Kidney tubule cell (primary cell): ENCODE measurements at places on chromosomes 11 and 22.

GRCh38 chr11:64144587-64145472 is 21.1 kb downstream of the MACROD1 start:
- DNase-seq, result no peak

DNA sequence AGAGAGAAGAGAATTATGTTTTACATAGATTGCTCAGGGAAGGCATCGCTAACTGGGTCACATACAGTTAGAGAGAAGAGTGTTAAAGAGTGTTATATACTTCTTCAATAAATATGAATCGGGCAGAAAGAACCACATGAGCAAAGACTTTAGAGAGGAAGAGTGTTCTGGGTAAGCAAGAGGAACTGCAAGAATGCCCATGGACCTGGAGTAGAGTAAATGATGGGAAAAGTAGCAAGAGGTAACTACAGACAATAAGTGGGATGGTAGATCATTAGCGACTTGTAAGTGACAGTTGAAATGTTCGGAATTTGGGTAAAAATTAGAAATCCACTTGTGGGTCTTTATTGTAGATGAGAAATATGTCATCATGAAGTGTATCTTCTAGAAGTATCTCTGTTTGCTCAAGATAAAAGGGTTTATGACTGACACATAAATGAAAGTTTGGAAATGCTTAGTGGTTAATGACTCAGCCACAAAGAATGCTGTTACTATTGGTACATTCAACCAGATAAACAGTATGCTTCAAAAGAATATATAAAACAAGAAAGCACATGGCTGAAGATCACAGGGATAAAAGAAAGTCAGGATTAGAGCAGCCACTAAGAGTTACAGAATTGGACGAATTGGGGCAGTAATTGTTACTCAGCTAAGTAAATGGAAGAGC is 229.3 kb downstream of the CASP12 start:
- DNase-seq, result peak; percentile 86

GRCh38 chr22:43867839-43868635 is 5.7 kb upstream of the SULT4A1 start:
- peak; percentile 51 for DNase-seq

DNA sequence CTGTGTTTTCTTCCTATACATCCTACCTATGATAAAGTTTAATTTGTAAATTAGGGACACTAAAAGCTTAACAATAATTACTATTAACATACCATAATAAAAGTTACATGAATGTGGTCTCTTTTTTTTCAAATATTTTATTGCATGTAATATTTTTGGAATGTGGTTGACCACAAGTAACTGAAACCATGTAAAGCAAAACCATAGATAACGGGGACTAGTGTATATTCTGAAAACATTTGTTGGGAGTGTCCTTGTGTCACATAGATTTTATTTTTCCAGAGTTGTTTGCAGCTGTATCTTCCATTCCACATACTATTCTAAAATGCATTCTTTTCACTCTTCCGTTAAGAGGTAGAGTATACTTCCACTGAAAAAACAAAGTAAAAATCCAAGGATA is 200.4 kb downstream of the KIF18A start:
- no peak for DNase-seq

GRCh38 chr11:35180317-35181233 is 41.6 kb downstream of the CD44 start:
- no peak for DNase-seq

DNA sequence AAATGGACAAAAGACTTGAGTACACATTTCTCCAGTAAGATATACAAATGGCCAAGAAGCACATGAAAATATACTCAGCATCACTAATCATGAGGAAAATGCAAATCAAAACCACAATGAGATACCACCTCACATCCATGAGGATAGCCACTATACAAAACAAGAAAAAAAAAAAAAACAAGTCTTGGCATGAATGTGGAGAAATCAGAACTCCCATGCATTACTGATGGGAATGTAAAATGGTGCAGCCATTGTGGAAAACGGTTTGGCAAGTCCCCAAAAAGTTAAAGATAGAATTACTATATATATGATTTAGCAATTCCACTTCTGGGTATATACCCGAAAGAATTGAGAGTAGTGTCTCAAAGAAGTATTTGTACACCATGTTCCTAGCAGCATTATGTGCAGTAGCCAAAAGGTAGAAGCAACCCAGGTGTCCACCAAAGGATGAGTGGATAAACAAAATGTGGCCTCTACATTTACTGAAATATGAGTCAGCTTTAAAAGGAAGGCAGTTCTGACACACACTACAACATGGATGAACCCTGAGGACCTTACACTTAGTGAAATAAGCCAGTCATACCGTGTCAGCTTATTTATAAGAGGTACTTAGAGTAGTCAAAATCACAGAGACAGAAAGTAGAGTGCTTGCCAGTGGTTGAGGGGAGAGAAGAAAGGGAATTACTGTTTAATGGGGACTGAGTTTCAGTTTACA is 146.3 kb downstream of the WNT7B start:
- peak; percentile 45 for DNase-seq

DNA sequence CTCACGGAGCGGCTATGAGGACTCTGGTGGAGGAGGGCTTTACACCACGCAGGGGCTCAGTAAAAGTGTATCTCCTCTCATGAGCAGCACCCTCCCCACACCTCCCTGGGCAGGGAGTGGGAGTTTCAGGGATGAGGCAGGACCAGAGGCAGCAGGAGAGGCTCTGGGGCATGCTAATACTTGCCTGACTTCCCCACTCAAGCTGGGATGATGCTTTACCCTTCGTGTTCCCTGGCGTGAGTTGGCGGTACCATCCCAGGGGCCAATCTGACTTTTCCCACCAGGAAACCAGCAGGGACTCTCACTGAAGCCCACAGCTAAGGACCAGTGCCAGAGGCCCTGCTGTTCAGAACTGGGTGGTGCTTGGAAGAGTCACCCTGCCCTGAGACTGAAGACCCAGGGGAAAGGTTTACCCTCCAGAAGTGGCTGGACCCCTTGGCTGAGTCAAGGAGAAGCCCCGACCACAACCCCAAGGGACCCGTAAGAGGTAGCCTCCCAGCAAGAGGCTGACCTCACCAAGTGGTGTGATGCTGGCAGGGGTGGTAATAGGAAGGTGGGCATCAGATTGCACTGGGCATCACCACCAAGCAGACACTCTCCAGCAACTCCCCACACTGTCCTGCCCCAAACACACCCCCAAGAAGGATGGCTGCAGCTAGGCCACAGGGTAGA is 65.6 kb downstream of the THAP12 start:
- DNase-seq, result no peak

- DNase-seq, result peak; percentile 89
Measured at GRCh38 chr11:69166218-69167115, 10.7 kb downstream of the SMIM38 start.

DNA sequence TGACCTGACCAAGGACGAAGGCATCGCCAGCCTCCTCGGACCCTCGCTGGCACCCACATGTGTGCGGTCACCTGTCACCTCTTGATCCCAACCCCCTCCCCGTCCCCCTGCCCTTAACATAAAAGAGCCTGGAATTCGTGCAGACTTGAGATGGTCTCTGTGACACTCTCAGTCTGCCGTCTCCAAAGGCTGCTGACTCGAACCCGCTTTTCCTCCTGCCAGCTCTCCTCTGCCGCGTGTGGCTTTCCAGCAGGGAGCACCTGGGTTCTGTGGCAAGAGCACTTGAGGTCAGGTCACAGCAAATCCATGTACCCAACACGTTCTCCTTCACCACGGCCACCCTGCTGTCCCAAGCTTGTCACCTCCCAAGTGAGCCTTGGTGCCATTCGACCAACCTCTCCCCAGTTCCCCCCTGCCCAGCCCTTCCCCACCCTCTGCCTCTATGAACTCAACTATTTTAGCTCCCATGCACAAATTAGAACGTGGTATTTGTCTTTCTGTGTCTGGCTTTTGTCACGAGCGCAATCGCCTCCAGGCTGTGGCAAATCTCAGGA is 207.6 kb downstream of the BRD1 start:
- no peak for DNase-seq

DNA sequence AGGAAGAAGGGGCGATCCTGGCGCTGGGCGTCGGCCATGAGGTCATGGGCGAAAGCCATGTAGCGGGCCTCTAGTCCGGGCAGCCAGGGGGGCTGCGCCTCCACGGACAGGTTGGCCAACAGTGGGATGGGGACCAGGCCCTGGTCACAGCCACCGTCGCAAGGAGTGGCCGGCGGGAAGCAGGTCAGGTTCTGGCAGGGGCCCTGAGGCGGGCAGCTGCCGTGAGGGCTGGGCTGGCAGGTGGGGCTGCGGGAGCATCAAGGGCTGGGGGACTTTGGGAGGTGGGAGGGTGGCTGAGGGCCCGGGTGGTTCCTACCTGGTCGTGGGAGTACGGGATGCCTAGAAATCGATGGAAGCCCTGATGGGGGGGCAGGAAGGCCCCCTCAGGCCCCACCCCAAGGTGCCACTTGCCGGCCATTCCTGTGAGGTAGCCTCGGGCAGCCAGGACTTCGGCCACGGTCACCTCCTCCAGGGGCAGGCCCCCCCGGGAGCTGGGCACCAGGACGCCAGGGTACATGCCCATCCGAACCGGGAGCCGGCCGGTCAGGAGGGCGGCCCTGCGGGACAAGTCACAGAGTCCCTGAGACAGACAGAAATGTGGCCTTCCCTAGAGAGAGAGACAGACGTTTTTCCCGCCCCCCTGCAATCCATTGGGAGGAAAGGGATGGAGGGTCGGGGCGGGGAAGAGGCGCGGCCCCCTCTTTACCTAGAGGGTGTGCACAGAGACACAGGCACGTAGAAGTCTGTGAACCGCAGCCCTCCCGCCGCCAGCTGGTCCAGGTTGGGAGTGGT is 906 bp downstream of the ARSA start:
- DNase-seq, result no peak

DNA sequence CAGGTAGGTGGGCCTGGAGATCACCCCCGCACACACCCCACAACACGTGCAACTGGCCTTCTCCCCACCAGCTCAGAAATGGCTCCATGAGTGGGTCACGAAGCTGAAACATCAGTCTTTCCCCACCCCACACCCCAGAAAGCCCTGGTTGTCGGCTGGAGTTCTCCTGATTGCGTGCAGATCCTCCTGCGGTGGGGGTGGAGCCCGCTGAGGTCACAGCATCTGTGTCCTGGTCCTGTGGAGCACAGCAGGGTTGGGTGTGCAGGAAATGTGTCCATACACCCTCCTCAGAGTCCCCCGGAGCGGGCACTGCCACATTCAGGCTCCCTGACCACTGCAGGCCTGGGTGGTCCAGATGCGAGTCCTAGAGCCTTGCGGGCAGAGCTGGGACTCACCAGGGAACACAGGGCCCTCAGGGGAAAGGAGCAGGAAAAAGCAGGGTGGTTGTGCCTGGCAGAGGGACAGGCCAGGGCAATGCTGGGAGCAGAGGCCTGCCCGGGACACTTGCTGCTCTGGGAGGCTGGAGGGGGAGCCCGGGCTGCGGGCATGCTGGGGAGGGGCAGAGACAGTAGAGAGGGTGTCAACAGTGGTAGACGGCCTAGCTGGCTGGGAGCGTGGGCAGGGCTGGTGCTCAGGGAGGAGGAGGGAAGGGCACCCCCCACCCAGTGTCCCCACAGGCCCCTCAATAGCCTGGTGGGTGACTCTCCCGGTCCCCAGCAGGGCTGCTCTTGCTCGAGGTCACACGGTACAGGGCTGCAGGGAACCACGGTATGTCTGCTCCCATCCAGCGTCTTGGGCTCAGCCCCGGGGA is 42.4 kb upstream of the PPARA start:
- peak; percentile 58 for DNase-seq

DNA sequence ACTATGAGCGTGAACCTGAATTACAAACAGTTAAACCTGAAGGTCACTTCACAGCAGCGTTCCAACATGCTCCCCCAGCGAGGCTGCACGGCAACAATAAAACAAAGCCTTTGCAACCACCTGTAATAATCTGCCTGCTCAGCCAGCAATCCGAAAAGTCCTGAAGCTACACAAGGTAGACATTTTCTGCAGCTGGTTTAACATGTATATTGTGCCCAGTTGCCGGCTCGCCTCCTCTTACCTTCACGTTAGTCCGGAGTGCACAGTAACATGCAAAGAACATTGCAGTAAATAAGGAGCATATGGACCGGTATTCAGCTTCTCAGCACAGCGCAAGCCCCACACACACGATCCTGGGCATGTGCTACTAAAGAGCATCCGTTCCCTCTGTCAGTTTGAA is 704.3 kb downstream of the DLG2 start:
- DNase-seq, result no peak

DNA sequence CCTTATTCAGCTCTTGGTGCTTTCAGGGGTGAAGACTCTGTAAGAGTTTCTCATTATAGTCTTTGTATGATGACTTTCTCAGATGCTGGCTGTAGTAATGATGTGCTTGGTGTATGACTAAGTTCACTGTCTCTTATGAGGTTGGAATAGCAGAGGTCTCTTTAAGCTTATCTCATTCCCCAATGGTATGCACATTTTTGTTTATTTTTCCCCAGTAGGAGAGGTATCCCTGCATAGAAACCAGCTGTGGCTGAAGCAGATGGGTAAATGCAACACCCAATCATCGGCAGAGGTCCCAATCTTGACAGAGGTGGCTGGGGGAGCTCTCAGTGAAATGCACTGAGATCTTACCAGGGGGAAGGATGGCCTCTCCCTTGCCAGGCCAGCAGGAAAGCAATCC is 34.6 kb downstream of the BBOX1 start:
- peak; percentile 25 for DNase-seq

DNA sequence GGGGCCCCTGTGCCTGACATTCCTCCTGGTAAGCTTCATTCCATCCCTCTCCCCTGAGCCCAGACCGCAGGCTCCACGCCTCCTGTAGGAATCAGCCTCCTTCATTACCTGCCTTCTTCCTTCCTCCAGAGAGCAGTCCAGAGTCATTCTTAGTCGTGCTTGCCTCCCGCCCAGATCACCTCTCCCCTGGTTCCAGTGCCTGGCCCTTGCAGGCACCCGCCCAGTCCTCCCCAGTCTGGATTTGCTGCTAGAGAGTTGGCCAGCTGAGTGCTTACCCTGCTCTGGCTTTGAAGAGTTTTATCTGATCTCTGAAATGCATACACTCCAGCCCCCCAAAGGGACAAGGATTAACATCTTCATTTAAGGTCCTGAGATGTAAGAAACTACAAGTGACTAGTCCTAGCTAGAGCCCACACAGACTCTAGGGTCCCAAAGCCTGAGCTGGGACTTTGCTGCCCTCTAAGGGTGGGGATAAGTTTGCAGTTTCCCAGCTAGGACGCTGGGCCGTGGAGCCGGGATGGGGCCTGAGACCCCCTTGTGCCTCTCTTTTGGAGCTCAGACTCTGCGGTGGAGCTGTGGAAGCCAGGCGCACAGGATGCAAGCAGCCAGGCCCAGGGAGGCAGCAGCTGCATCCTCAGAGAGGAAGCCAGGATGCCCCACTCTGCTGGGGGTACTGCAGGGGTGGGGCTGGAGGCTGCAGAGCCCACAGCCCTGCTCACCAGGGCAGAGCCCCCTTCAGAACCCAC is 1.6 kb downstream of the NR1H3 start:
- DNase-seq, result peak; percentile 37

GRCh38 chr11:124657904-124658303 is 15.6 kb downstream of the SIAE start:
- no peak for DNase-seq
